ENCODE measurements at places on chromosomes 7 and 10.

DNA sequence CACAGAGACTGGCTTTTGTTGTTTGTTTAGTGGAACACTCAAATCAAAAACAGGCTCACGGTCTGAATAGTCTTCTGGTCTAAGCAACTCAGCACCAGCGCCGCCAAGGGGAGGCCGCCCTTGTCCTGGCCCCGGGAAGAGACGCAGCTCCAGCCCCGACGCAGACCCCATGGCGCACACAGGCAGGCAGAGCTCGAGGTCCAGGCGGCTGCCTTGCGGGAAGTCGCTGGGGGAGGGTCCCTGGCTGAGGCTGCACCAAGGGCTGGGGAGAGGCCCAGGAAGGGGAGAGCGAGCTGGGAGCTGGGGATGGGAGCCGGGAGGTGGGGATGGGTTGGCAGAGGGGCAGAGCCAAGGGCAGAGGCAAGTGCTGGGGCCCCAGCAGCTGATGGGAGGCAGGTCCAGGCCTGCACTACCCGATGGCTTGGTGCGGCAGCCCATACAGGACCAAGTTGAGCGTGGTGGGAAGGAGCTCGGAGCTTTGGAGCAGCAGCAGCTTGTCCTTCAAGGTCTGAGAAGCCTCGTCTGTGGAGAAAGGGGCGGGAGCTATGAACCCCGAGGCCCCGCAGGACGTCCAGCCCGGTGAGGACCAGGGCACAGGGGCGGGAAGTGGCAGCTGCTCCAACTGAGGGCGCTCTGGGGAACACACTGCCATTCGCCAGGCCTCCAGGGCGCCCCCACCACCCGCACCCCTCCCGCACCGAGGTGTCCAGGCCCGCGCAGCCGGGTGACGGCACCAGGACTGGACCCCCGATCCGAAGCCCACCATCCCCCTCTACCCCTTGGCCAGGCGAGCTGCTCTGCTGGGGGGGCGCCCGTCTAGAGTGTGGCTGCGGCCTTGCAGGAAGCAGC, 22.7 kb upstream of the NKX6-2 start:
- no peak for DNase-seq

GRCh38 chr7:155999631-156000489, 187.6 kb upstream of the SHH start:
- no peak for DNase-seq

GRCh38 chr10:4073912-4074311, 288.9 kb upstream of the KLF6 start:
- no peak for DNase-seq

GRCh38 chr7:73470208-73470607, 36.6 kb downstream of the FZD9 start:
- DNase-seq = no peak

DNA sequence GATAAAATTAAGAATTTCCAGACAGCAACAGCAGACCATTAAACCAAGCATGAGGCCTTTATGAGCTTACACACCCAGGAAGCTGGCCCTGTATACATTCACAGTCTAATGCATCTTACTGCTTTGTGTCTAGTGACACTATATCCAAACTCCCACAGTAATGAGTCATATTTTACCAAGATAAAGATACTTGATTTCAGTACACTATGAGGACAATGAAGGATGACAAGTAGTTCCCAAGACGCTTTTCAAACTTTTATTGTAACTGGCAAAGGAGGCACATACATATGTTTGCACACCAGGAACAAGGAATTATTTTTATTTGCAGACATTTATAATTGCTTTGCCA, 148.0 kb downstream of the TSPAN12 start:
- no peak for DNase-seq

- no peak for DNase-seq
Measured at GRCh38 chr7:1750541-1751021, 80.5 kb downstream of the ELFN1 start.

DNA sequence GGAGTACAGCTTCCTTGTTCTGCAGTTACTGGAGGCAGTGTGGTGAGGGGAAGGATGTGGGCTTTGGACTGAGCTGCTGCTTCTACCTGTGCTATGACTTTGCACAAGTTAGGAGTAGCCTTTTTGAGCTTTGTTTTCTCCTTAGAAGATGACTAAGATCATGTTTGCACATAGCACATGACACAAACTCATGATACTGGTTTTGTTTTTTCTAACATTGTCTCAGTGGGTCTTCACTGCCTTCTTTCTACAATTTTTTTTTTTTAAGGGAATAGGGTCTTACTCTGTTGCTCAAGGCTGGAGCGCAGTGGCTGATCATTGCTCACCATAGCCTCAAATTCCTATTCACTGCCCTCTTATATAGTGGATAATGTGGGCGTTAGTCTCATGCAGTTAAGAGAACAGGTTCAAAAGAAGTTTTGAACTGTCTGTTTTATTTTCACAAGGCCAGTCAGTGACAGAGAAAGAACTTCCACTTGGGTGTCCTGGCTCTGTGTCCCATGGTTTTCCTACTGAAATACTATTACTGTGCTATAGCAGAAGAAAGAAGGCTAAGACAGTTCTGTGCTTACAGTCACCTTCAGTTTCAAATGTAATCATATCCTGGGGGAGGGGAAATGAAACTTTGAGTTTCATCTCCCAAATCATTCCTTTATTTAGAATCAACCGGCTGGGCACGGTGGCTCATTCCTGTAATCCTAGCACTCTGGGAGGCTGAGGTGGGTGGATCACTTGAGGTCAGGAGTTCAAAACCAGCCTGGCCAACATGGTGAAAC, 72.0 kb downstream of the KAT6B start:
- no peak for DNase-seq

- no peak for DNase-seq
Measured at GRCh38 chr10:89138755-89139490, 68.2 kb downstream of the CH25H start.

DNA sequence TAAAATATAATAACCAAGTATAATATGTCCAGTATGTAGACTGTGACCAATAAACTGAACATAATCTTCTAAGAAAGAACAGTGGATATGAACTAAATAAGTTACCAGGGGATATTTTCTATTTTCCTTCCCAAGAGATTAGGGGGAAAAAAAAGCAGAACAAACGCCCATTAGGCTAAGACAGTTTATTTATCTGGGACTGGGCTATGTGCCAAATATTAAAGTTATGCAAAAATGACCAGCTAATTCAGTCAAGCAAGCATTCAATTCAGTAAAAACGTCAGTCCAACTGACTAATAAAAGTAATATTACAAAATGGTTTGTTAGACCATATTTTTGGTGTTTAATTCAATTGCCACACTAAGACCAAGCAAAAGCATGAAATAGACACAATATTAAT, 122.2 kb downstream of the TSPAN12 start:
- DNase-seq = no peak

GRCh38 chr10:119314486-119314885, 107.1 kb downstream of the GRK5 start:
- no peak for DNase-seq

GRCh38 chr10:124239134-124239533, 145.7 kb upstream of the CHST15 start:
- DNase-seq = no peak

GRCh38 chr7:100247152-100247757, 27.5 kb downstream of the PVRIG start:
- DNase-seq = no peak

Measured in immature natural killer cell (primary cell).